K562 (cell line): ENCODE measurements at places on chromosomes 3 and 15. TPM values are rescaled to one million over a fixed set of nuclear protein-coding genes. Genes with fewer than 3 reads are reported as not detected.

The GTF2E1 gene
- 20.1 and 22.4 TPM in 2 replicates for total RNA-seq

The LMAN1L gene
- not detected in 2 replicates for total RNA-seq

The RPLP1 gene
- 2,904 and 3,053 TPM in 2 replicates for total RNA-seq

The OSBPL10 gene
- total RNA-seq, result 0.18 and 0.56 TPM in 2 replicates

DNA sequence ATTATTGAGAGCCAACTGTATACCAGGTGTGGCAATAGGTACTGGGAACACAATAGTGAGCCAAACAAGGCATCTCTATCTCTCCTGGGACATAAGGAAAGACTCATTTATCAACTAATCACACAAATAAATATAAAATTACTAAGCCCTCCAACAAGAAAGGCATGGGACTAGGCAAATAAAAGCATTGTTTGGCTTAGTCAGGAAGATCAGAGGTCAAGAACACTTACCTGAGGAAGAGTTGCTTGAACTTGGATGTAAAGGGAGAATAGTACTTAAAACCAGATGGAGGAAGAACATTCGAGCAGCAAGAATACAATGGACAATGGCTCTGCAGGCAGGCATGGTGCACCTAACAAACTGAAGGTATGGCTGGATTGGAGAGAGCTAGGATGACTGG lies 300.7 kb downstream of the WDR72 start:
- H3K4me3 ChIP-seq, result no peak overlapping the region
- no peaks in the 10 kb centered on the region for H3K27me3 ChIP-seq

GRCh38 chr15:85618956-85619491 lies 175.7 kb downstream of the KLHL25 start:
- H3K27me3 ChIP-seq, result no peaks in the 10 kb centered on the region; the same call in 2 of the 3 replicates
- DNase-seq, result no peak
- H3K4me1 ChIP-seq, result no peaks in the 10 kb centered on the region
- H3K4me3 ChIP-seq, result no peak overlapping the region

DNA sequence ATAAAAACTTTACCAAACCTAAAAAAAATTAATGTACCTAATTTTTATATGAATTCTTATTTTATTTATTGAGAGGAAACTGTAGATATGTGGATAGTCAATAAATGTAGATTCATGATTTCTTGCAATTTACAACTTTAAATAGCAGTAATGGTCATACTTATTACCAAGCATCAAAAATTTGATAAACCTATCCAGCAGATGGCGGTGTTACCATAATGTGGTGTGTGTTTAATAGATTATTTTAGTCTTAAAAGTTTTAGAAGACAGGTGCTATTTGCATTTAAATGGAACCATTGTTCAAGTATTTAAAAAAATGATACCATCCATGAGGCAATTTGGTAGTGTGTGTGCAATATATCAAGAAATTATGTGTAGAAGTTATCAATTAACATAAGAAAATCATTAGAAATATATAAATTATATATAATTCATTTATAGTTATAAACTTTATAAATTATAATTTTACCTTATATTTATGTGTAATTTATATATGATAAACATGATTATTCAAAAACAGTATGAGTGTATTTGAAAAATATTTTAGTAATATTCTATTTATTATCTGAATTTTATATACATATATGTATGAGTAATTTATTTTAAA lies 176.0 kb upstream of the BCHE start:
- no peak overlapping the region for H3K4me3 ChIP-seq
- no peak overlapping the region for H3K27ac ChIP-seq
- peak; percentile 8 for DNase-seq
- H3K36me3 ChIP-seq, result no peaks in the 10 kb centered on the region

GRCh38 chr15:31145271-31145911 lies 43.9 kb upstream of the TRPM1 start:
- no peak for DNase-seq
- no peak overlapping the region for H3K4me3 ChIP-seq
- H3K27ac ChIP-seq, result no peak overlapping the region
- H3K36me3 ChIP-seq, result no peaks in the 10 kb centered on the region
- H3K4me1 ChIP-seq, result no peaks in the 10 kb centered on the region

DNA sequence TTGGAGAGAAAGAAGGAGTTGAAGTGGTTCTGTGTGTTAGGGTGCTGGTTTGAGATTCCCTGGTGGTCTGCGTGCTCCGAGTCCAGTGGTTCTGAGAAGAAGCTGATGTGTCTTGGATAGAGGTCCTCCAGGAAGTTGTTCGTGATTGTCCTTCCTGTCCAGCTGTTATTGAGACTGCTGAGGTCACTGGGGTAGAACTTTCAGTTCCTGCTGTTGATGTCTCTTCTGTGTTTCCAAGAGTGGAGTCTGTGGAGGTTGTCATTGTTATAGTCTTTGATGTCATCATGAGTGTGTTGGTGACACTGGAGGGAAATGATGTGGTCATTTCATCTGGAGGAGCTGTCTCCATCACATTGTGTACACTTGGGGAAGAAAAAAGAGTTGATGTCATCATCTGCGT lies 20.8 kb downstream of the MUC4 start:
- H3K36me3 ChIP-seq, result no peaks in the 10 kb centered on the region
- H3K27me3 ChIP-seq, result peaks cover 24% of the 10 kb centered on the region
- no peak overlapping the region for H3K4me3 ChIP-seq
- no peak for DNase-seq
- peaks cover 5% of the 10 kb centered on the region; the same call in 1 of the 3 replicates for H3K4me1 ChIP-seq

- no peak overlapping the region for H3K4me3 ChIP-seq
- no peak for DNase-seq
- H3K4me1 ChIP-seq, result no peaks in the 10 kb centered on the region
- H3K27me3 ChIP-seq, result no peaks in the 10 kb centered on the region
- no peak overlapping the region for H3K27ac ChIP-seq
Measured at GRCh38 chr3:190825386-190826016, 37.0 kb downstream of the GMNC start.

GRCh38 chr15:47203993-47204392 lies 513.3 kb upstream of the SEMA6D start:
- no peak for DNase-seq
- no peaks in the 10 kb centered on the region for H3K36me3 ChIP-seq
- H3K4me3 ChIP-seq, result no peak overlapping the region

- no peaks in the 10 kb centered on the region for H3K36me3 ChIP-seq
- DNase-seq, result no peak
- H3K4me1 ChIP-seq, result peaks cover 17% of the 10 kb centered on the region
- H3K27me3 ChIP-seq, result peaks cover 19% of the 10 kb centered on the region
- no peak overlapping the region for H3K27ac ChIP-seq
Measured at GRCh38 chr15:92714077-92714476, 58.5 kb upstream of the FAM174B start.

GRCh38 chr3:25044762-25045710 lies 383.0 kb upstream of the RARB start:
- no peaks in the 10 kb centered on the region for H3K27me3 ChIP-seq
- no peak overlapping the region for H3K4me3 ChIP-seq
- H3K4me1 ChIP-seq, result no peaks in the 10 kb centered on the region
- H3K36me3 ChIP-seq, result no peaks in the 10 kb centered on the region
- H3K27ac ChIP-seq, result no peak overlapping the region
- DNase-seq, result no peak

GRCh38 chr15:45144775-45145174 lies 15.0 kb downstream of the DUOX1 start:
- no peak for DNase-seq
- H3K27ac ChIP-seq, result no peak overlapping the region
- no peaks in the 10 kb centered on the region for H3K36me3 ChIP-seq

GRCh38 chr3:123299581-123299980 lies 97.8 kb downstream of the SEC22A start:
- DNase-seq, result no peak
- no peaks in the 10 kb centered on the region for H3K36me3 ChIP-seq
- no peak overlapping the region for H3K27ac ChIP-seq
- H3K4me1 ChIP-seq, result no peaks in the 10 kb centered on the region; the same call in 1 of the 2 replicates
- H3K4me3 ChIP-seq, result no peak overlapping the region
- peaks cover 2% of the 10 kb centered on the region; the same call in 1 of the 3 replicates for H3K27me3 ChIP-seq

DNA sequence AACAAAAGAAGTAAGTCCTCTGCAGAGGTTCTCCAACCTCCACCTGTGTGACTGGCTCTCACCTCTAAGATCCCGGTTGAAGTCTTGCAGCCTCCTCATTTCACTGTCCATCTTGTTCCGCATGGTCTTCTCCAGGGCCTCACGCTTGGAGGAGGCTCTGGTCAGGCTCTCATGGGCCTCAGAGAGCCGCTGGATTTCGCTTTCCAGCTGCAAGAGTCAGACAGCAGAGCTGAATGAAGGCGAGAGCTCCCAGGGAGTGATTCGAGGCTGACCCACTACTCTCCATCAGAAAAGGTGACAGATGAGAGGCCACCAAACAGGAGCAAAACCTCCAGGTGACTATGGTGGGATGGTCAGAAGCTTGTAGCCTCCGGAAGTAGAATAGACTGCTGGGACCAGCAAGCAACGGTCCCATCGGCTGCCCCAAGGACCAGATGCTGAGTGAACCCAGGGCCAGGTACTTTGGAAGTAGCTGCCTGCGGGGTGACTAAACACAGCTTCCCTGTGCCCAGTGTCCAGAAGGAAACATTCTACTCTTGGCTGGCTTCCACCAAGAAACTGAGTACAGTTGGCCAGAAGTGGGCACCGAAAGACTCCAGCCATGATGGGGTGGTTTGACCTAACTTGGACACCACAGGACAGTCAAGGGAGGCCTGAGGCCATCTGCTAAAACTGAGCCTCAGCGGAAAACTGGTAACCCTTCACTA lies 7.9 kb downstream of the AMOTL2 start:
- no peak for DNase-seq
- H3K27me3 ChIP-seq, result peaks cover 5% of the 10 kb centered on the region; the same call in 1 of the 3 replicates
- H3K27ac ChIP-seq, result no peak overlapping the region
- no peak overlapping the region for H3K4me3 ChIP-seq

DNA sequence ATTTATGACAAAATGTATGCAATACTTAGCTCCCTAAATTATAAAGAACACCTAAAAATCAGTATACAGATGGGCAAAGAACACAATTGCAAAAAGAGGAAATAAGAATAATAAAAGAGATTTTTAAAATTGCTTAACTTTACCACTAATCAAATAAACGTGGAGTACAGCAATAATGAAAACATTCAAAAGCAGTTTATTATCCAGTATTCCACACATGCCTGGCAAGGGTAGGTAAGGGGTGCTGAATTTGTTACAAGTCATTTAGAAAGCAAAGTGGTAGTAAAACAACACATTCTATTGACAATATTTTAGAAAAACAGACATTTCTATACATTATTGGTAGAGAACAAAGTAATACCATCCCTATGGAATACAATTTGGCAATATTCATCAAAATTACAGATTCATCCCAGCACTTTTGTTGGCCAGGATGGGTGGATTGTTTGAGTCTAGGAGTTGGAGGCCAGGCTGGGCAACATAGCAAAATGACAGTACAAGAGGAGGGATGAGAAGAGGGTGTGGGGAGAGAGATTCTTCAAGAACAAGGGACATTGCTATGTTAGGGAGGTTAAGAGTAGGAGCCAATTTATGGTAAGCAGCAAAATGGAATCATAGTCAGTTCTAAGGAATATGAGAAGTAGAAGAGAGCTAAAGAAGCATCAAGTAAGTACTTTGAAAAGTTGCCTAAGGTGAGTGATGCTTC lies 3.7 kb upstream of the ACKR4 start:
- no peaks in the 10 kb centered on the region for H3K4me1 ChIP-seq
- H3K27ac ChIP-seq, result no peak overlapping the region
- H3K36me3 ChIP-seq, result no peaks in the 10 kb centered on the region
- no peak overlapping the region for H3K4me3 ChIP-seq

GRCh38 chr15:84915606-84915958 lies 31.1 kb downstream of the SLC28A1 start:
- DNase-seq, result no peak
- H3K36me3 ChIP-seq, result no peaks in the 10 kb centered on the region
- H3K27me3 ChIP-seq, result no peaks in the 10 kb centered on the region

DNA sequence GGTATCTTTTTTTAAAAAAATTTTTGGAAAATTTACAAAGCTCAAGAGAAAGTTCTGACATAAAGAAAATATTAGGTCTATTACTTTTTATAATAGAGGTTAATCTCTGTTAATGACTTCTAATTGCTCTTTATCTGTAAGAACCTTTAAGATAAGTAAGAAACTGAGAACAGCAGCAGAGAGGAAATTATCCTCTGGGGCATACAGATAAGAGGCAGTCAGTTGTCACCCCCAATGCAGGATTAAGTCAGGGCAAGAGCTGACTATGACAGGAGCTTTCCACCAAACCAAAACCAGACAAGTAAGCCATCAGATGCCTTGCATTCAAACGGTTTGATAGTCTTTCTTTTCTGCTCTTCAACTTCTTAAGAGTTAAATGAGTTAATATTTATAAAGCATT lies 149.0 kb downstream of the GSK3B start:
- H3K27me3 ChIP-seq, result no peaks in the 10 kb centered on the region
- H3K4me3 ChIP-seq, result no peak overlapping the region
- peak; percentile 14 for DNase-seq
- H3K36me3 ChIP-seq, result 0 out of 3 replicates have a peak, but pooled peaks cover 6% of the 10 kb centered on the region
- no peak overlapping the region for H3K27ac ChIP-seq

DNA sequence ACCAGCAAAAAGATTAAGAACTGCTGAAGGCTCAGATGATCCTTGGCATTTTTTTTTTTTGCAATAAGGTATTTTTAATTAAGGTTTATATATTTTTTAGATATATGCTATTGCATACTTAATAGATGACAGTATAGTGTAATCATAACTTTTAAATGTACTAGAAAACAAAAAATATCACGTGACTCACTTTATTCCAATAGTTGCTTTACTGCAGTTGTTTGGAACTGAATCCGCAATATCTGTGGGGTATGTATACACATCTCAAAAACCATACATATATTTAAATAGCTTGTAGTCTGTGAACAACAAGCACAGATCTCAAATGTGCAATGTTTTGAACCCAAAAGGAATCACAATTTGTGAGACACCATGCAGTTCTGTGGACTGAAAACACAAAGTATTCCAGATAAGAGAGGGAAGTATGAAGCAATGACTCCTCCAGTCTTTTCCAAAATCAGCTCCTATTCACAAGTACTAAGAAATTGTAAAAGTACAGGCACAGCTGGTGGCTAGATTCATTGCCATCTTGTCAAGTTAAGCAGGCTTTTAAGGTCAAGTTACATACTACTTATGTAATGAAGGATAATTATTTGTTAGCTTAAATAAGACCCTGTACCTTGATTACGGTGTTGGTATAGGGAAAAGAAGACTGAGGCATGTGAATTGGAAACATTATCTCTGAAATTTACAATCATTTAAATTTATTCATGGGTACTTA lies 331.1 kb downstream of the TBC1D5 start:
- no peaks in the 10 kb centered on the region for H3K27me3 ChIP-seq
- H3K4me3 ChIP-seq, result no peak overlapping the region
- DNase-seq, result no peak
- no peak overlapping the region for H3K27ac ChIP-seq
- H3K36me3 ChIP-seq, result no peaks in the 10 kb centered on the region
- no peaks in the 10 kb centered on the region for H3K4me1 ChIP-seq
